ENCODE measurements at places on chromosomes 6 and 20. TPM values are rescaled to one million over a fixed set of nuclear protein-coding genes. Genes with fewer than 3 reads are reported as not detected.
A peak's percentile ranks its signal among the peaks of the same experiment; 100 is the strongest.

Gene LHFPL5
- not detected for total RNA-seq

Gene RING1
- 43.8 TPM for total RNA-seq

Gene SLC22A2
- total RNA-seq: not detected

Gene UNC5CL
- 2.2 TPM for total RNA-seq

Gene SPATA25
- 0.53 TPM for total RNA-seq

Gene SCUBE3
- total RNA-seq: not detected

Gene GABRR1
- not detected for total RNA-seq

DNA sequence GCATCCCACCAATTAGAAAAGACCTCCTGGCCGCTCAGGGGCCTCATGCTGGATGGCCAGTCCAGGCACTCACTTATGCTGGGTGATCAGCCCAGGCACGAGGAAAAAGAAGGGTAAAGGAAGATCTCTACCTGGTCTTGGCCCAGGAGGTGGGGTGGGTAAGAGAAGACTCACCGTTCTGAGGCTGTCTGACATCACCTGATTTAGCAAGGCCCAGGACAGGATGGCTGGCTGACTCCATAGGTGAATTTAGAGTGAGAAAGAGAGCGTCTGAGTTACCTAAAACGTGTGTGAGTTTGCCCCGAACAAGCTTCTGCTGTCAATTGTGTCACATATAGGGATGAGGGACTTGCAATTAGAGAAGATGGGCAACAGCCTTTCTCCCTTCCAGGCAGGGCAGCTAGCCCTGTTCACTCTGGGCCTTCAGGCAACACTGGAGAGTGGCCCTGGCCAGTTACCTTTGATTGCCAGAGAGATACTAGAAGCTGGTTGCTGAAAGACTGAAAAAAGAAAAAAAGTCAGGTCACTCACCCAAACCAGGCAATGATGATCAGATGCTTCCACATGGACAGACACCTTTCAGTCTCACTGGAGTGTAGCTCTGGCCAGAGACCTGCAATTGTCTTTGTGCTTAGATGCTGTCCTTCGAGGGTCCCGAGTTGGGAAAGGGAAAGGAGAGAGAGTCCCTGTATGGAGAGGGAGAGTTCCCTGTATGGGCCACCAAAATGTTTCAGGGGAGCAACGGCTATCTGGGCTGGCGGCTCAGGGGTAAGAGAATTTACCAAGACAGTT lies 35.7 kb upstream of the IER3 start:
- DNase-seq: no peak

DNA sequence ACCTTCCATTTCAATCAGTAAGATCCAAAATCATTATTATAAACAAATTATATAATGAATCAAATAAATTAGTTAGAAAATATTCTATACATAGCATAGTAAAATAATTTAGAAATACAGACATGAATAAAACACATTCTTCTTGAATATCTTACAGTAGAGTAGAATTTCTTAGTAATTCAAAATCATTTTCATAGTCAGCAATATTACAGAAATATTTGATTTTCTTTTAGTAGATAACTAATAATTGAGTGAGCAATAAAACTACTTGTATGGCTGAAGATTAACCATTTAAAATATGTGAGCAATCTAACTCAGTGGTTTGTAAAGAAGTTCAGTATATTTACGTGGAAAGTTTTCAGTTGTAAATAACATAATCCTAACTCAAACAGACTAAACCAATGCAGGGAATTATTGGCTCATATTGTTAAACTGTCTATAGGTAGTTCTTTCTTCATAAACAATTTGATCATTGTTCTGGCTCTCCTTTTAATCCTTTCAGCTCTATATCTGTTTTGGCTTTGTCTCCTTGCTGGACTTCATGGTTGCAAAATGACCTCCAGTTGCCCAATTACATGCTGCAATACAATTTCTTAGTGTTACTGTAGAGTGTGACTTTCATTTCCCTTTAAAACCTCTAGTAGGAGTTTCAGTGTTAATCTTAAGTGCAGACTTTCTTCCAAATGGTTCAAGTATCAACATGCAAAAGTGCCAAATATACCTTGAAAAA lies 307.5 kb downstream of the EYS start:
- DNase-seq: no peak

- DNase-seq: no peak
These were observed 1.8 kb downstream of the CDH4 start for GRCh38 chr20:61253640-61254511.

- no peak for DNase-seq
These were observed 132.4 kb downstream of the BMP7 start for GRCh38 chr20:57133926-57134650.

DNA sequence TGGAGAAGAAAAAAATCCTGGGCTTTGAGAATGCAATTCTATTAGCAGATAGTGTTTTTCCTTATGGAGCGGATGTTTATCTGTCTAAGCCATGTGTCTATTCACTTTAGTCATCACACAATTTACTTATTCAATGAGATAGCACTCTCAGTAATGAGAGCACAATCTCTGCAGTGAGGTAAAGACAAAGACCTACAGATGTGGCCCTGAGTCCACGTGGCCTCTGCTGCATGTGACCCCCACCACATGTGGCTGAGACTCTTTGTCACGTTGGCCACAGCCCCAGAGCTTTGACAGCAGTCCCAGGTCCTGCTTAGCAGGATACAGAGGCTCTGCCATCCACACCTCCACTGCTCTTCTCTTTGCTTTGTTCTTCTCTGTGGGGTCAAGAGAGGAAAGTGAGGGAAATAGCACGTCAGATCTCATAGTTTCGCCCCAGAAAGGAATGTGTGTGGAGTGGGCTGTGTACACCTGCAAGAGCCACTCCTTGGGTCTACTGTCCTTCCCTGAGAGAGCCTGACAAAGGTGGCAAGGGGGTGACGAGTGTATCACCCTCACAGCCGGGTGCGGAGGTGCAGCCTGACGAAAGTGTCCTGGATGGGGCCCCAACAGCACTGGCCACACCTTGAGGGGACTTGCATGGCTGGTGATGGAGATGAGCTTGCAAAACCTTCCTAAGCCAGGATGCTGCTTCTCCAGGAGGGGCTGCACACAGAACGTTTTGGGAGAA lies 40.7 kb downstream of the ZNF831 start:
- no peak for DNase-seq

GRCh38 chr6:47084610-47085009 lies 42.5 kb upstream of the ADGRF1 start:
- no peak for DNase-seq

- no peak for DNase-seq
These were observed 60.1 kb downstream of the FBXO5 start for GRCh38 chr6:152922706-152923105.

DNA sequence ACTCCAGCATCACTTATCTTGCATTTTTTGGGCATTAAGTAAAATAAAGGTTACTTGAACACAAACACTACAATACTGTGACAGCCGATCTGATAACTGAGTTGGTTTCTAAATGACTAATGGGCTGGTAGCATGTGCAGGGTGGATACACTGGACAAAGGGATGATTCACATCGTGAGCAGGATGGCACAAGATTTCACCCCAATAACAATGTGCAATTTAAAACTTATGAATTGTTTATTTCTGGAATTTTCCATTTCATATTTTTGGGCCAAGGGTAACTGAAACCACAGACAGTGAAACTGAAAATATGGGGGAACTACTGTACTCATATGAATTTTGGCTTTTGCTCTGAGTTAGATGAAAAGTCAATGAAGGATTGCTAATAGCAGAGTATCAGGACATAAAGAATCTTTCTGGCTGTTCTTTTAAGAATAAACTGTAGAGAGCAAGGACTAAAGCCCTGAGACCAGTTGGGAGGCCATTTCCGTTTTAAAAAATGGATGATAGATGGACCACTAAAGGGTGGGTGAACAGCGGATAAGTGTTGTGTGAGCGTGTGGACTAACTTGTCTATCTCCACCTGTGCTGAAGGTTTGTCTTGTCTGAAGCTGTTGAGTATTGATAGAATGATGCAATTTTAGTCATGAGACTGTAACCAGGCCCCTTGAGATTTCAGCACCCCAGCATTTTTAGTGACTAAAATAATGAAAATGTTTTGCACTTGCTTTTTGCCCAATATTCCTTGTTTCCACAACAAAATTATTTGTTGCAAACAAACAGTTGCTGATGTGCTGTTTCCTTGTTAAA lies 8.2 kb downstream of the SPINT3 start:
- no peak for DNase-seq

DNA sequence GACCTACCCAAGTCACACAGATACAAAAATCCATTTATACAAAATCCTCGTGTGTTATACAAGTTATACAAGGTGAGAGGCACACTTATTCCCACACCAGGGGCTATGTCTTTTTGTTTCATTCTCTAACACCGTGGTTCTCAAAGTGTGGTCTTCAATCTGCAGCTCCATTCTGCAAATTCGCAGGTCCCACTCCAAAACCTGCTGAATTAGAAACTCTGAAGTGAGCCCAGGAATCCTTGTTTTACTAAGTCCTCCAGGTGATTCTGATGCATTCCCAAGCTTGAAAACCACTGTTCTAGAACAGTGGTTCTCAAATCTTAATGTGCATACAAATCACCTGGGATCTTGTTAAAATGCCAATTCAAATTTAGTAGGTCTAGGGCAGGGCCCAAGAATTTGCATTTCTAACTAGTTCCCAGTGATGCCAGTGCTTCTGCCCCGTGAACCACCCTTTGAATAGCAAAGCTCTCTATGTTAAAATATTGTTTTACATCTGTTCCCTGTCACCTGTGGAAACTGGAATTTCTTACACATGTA lies 35.1 kb downstream of the LRFN2 start:
- no peak for DNase-seq

DNA sequence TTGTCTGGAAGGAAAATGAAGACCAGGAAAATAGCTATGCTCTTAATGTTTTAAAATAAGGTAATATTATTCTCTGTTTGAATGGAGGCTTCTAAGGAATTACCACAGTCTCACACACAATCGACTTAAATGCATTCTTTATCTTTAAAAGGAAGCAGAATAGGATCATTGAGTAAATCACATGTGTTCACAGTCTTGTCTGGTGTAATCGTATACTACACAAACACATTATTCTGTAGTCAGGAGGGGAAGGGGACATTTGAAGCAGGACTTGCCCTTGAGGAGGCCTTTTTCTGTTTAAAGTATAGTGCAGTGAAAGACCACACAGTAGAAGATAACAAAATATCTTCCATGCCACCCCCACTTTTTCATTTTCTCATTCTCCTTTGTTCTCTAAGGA lies 20.6 kb upstream of the REV3L start:
- DNase-seq: no peak

DNA sequence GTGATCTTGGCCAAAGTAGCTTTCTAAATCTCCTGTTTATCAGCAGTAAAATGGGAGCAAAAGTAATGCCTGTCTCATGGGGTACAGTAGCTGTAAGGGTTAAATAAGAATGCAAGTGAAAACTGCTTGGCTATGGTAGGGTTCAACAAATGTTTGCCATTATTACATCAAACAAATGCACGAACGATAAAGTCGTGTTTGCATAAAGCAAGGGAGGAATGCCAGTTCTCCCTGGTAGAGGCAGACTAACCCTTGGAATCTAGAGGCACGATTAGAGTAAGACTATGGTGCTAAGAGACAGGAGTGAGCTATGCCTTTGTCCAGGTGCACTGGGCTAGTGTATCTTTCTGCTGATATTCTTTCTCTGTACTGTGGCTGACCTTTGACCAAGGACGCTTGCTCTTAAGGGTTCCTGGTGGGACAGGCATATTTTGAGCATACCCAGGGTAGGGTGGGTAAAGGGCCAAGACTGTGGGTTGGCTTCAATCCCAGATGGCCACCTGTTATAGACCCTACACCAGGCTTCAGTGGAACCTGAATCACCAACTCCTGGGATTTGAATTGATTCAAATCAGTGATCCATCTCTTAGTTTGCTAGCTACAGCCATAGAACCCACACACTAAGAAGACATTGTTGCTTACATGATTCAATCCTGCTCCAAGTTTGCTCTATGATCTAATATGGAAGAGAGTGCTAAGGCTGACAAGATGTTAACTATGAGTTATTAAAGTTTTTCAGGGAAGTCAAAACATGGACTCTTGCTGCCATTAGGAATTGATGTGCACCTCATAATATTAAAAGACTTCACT lies 139.9 kb downstream of the CCDC170 start:
- no peak for DNase-seq

GRCh38 chr20:45701104-45701503 lies 734 bp upstream of the WFDC13 start:
- no peak for DNase-seq

- DNase-seq: no peak
These were observed 23.0 kb upstream of the MRPS18A start for GRCh38 chr6:43710576-43710975.

DNA sequence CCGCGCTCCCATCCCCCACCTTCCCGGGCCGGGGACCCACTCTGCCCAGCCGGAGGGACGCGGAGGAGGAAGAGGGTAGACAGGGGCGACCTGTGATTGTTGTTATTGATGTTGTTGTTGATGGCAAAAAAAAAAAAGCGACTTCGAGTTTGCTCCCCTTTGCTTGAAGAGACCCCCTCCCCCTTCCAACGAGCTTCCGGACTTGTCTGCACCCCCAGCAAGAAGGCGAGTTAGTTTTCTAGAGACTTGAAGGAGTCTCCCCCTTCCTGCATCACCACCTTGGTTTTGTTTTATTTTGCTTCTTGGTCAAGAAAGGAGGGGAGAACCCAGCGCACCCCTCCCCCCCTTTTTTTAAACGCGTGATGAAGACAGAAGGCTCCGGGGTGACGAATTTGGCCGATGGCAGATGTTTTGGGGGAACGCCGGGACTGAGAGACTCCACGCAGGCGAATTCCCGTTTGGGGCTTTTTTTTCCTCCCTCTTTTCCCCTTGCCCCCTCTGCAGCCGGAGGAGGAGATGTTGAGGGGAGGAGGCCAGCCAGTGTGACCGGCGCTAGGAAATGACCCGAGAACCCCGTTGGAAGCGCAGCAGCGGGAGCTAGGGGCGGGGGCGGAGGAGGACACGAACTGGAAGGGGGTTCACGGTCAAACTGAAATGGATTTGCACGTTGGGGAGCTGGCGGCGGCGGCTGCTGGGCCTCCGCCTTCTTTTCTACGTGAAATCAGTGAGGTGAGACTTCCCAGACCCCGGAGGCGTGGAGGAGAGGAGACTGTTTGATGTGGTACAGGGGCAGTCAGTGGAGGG lies 2.8 kb downstream of the SOX4 start:
- peak; percentile 27 for DNase-seq

DNA sequence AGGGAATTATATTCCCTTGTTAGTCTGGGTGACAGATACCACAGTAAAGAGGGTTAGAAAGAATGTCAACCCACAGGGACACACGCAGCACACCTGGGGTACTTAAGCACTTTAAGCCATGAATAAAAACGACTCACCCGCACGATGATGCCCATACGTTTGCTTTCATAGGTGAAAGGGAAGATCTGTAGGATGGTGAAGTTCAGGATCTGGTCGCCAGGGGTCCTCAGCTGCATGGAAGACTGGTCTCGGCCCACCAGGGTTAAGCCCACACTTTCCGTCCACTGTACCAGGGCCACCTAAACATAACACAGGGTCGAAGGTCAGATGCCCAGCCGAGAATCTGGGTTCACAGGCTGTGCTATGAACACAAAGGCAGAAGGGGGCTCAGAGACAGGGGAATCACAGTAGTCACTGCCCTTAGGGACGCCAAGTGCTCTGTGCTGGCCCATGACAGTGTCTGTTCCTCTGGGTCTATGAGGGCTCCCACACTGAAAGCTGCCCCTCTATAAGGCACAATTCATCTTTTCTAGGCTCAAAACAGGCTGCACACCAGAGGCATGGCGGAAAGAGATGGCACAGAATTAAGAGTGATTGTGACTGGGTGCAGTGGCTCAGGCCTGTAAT lies 96.8 kb upstream of the NFATC2 start:
- DNase-seq: peak; percentile 33

- peak; percentile 52 for DNase-seq
These were observed 565 bp downstream of the QKI start for GRCh38 chr6:163414946-163415619.

Measured in activated B cell treated with CpG ODN at 0.5 μM for 24 hours (primary cell).